Ecto neural progenitor cell (in vitro differentiated cells): ENCODE measurements at places on chromosomes 4 and X.

DNA sequence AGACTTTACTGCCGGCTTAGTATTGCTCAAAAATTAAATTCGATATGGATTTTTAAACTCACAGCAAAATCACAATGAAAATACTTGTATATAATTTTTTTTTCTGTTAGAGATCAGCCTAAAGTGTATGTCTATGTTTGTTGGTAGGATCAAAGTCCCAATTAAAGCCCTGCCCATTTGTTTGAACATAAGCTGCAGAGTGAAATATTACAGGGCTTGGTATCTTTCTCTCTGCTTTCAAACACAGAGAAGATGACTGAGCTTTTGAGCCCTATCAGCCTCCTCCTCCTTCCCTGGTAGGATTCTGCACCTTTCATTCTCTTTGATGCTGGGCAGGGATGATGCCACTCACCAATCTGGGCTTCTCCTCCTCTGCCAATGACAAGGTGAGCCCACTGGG lies 345.4 kb downstream of the PPP1R2C start:
- no peak for DNase-seq

GRCh38 chr4:184464759-184465454 lies 9.4 kb downstream of the IRF2 start:
- no peak for DNase-seq

DNA sequence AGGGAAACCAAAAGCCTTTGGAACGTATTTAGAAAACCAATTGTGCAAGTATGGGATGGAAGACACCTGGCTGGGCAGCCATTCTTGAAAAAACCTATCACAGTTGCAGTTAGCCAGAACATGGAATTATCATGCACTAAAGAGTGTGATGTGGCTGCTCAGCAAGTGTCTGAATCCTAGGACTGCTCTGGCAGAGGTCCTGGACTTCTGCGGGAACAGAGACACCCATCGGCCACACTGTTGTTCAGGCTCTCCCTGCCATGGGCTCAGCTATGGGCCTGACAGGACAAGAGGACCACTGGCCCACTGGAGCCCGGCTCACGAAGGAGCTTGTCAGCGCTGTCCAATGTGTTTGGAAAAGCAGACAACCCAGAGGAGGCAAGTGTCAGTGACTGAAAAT lies 115.7 kb upstream of the GPC4 start:
- no peak for DNase-seq

DNA sequence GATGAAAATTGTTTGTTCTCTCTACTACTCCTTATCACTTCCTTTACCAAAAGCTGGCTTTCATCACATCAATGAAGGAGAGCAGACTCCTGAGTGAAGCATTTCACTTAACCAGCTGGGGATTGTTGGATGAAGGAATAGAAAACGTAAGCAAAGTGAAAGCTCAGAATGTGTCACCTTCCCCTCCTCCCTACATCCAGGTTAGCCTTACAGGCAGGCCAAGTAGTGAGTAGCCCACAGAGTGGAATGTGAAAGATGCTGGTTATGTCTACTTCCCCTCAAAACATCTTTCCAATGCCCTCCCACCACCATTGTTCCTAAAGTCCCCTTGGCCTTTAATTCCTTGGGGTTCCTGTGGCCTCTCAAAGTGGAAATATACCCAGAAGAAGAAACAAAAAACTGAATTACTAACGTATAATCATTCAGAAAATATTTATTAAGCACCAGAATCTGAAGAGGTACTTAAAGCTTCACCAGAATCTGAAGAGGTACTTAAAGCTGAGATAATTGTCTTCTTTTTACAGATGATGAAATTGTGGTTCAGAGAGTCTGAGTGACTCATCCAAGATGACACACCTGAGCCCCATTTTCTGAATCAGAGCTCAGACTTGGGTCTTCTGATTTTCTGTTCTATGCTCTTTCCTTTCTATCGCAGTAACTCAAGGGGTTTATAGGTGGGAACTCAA lies 6.5 kb downstream of the P2RY4 start:
- DNase-seq, result no peak

DNA sequence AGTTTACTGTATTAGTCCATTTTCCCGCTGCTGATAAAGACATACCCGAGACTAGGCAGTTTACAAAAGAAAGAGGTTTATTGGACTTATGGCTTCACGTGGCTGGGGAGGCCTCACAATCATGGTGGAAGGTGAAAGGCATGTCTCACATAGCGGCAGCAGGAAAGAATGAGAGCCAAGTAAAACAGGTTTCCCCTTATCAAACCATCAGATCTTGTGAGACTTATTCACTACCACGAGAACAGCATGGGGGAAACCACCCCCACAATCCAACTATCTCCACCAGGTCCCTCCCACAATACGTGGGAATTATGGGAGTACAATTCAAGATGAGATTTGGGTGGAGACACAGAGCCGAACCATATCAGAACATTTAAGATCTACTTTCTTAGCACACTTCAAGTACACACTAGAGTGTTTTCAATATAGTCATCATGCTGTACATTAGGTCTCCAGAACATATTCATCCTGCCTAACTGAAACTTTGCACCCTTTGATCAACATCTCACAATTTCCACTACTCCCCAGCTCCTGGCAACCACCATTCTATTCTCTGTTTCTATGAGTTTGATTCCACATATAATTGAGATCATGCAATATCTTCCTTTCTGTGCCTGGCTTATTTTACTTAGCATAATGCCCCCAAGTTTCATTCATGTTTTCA lies 341.0 kb downstream of the ARHGAP24 start:
- DNase-seq, result no peak

DNA sequence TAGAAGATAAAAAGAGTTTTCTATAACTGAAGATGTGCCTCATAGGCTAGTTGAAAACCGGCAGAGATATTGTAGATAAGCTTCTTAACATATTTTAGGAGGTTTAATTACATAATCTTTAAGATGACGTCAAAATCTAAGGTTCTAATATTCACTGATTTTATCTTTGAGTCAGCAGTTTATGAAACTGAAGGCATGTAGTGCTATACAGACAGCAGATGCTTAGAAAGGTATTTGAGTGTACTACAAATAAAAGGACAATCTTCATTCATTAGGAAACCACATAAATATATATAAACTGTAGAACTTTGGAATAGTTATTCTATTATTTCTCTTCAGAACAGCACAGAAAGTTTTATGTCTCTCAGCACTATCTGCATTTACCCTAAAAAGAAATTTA lies 504.8 kb downstream of the IL15 start:
- no peak for DNase-seq
